Muscle of back (tissue), 13 donors: ENCODE measurements at places on chromosomes 4 and X. TPM values are rescaled to one million over a fixed set of nuclear protein-coding genes. Genes with fewer than 3 reads are reported as not detected.

The AKAP14 gene
- not detected for polyA plus RNA-seq

The CLNK gene
- 0.27 TPM for polyA plus RNA-seq

The JCHAIN gene
- polyA plus RNA-seq: 1.7 TPM

The TCEAL6 gene
- polyA plus RNA-seq: not detected

The COL4A5 gene
- 16.4 TPM for polyA plus RNA-seq

The BEX1 gene
- polyA plus RNA-seq: 2.6 TPM

The PNMA5 gene
- polyA plus RNA-seq: not detected

The MANBA gene
- 10.8 TPM for polyA plus RNA-seq

The PLP1 gene
- polyA plus RNA-seq: 85.6 TPM

The MCTS1 gene
- 39.1 TPM for polyA plus RNA-seq

The EGFL6 gene
- 72.1 TPM for polyA plus RNA-seq

The CT45A2 gene
- polyA plus RNA-seq: not detected

The SLITRK4 gene
- polyA plus RNA-seq: 8.7 TPM

GRCh38 chrX:10795721-10796120, 175.3 kb upstream of the MID1 start:
- DNase-seq: peak; percentile 17

GRCh38 chr4:123193802-123194367, 202.7 kb upstream of the SPRY1 start:
- DNase-seq: no peak

- DNase-seq: no peak
Observed at GRCh38 chr4:74402692-74403456, 37.9 kb downstream of the EREG start.

DNA sequence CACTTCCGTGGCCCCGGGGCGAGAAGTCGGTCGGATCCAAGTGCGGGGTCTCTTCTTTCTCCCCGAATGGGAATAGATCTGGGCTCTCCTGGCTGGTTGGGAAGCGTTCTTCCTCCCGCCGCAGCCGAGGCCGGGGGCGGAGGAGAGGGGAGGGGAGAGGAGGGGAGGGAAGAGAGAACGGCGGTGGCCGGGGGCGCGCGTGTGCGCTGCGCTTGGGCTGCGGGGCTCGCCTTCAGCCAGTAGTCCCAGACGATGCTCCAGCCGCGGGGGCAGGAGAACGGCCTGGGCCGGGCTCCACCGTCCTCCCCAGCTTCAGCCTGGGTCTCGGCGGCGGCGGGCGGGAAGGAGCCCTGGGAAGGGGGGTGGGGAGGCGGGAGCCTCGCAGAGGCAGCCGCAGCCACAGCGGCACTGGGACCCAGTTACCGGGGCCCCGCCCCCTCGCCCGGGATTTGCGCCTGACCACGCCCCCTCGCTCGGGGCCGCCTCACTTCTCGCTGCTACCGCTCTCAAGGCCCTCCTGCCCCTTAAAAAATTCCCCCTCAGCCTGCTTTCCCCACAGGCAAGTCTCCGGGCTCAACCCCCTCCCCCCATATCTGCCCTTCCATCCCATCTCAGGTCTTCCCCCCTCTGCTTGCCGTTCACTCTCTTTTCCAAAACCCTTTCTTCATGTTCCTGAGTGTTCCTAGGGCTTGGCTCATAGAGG, at the start of gene FGD1:
Gene FGD1 (minus strand): TSS at position 421 of the 703 bp plus-strand sequence. CDS start 802 bp downstream, outside the sequence.
- DNase-seq: peak; percentile 77

DNA sequence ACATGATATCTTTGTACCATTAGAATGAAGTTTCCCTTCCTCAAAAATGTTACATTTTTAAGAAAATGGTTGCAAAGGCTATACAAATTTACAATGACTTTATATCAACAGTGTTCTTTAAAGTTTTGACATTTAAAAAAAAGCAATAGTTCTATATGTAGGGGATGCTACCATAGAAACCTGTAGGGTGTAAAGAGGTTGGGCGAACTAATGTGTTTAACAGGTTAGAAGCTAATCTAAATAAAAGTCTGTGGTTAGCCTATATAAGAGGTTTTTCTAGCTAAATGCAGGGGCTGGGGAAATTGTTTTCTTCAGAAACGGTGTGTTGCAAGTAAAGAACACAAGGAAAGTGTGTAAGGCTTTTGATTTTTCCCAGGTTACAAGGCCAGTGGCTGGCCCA, 73.3 kb downstream of the GBA3 start:
- DNase-seq: no peak

- DNase-seq: no peak
Observed at GRCh38 chrX:113986427-113986826, 597.5 kb upstream of the HTR2C start.

DNA sequence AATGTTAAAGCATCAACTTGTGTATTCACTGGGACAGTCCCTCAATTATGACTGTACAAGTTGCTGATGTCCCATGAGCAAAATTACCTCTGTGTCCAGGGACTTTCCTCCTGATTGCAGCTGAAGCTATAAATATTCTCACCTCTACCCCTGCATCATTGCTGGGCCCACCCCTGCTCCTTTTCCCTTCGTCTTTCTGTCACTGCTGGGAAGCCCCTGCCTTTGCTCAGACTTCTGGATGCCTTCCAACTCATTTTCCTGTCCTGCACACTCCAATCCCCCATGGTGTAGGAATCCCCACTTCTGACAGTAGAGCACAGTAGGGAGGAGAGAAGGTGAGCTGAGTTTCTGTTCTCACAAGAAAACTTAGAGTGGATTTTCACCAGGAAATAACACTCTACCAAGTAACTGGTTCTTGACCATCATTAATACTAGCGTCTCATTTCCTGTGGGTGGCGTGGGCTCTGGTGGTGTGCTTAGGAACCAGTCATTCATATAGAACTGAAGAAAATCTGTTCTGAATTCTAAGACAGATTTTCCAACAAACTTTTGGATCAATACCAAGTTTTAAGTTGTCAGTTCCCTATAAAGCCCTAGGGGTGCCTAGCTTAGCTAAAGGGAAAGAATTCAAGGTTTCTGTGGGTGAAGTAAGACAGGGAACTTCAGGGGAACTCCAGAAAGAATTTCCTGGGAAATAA, 136.2 kb upstream of the MED14 start:
- peak; percentile 48 for DNase-seq

DNA sequence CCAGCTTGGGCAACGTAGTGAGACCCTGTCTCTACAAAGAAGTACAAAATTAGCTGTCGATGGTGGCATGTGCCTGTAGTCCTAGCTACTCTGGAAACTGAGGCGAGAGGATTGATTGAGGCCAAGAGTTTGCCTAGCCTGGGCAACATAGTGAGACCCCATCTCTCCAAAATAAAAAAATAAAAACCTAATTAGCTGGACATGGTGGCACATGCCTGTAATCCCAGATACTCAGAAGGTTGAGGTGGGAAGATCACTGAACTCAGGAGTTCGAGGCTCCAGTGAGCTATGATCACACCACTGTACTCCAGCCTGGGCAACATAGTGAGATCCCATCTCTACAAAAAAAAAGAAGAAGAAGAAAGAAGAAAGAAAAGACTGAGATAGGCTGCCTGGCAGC, 17.4 kb downstream of the PLAC1 start:
- no peak for DNase-seq

DNA sequence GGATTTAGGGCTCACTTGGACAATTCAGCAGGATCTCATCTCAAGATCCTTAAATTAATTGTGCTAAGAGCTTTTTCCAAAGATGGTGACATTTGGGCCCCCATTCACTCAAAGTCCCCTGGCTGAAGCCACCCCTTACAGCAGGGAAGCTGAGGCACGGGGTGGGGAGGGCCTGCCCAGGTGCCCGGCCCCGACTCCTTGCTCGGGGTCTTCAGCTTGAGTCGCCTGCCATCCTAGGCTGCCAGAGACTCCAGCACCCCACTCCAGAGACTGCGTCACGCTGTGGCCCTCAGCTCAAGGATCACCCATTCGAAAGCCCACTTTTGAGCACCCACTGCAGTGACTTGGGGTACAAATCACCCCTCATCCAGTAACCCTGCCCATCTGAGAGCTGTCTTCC, 39.2 kb upstream of the GPR78 start:
- no peak for DNase-seq

GRCh38 chrX:21132686-21133393, 241.4 kb upstream of the CNKSR2 start:
- DNase-seq: no peak

- DNase-seq: no peak
Observed at GRCh38 chr4:152197211-152197610, 338.7 kb downstream of the FBXW7 start.

GRCh38 chr4:25827373-25827772, 35.4 kb downstream of the SEL1L3 start:
- DNase-seq: no peak

- no peak for DNase-seq
Observed at GRCh38 chr4:162350331-162350730, 186.5 kb upstream of the FSTL5 start.

- DNase-seq: no peak
Observed at GRCh38 chr4:179485781-179486180, 2043.5 kb upstream of the AGA start.

DNA sequence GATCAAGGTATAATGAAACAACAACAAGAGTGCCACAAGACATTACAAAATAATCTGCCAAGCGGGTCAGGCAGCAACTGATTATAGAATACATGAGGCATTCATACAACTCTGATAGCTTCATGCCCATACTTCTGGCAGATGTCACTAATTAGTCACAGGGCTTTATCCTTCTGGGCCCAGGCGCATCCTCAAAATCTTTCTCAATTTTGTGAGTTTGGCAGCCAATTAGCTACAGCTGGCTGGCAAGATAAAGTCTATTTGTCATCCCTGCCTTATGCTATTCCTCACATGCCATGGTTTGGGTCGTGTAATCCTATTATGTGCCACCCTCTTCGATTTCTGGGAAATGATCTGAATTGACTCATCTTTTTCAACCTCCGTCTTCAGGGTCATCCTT, 254.3 kb downstream of the PACRGL start:
- DNase-seq: peak; percentile 48

DNA sequence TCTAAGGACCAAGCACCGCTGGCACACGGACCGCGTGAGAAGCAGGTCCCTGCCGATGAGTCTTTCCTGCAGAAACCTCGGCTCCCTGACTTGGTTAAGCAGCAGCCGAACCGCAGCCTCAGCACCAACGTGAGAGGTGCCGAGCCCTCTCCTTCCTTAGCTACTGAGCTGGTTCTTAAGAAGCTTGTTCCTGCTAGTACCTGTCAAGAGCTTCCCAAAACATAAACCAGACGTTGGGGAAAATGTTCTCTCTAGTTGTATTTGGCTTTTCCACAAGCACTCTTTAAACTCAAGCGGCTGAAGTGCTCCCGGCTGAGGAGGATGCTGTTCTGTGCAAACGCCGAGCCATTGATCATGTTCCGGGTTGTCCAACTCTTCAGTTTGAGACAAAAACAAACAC, 29.3 kb upstream of the TLR3 start:
- no peak for DNase-seq
